AG09319 (cell line): ENCODE measurements at places on chromosomes 2 and 18.

GRCh38 chr18:34483198-34483597 lies 226.9 kb upstream of the DTNA start:
- DNase-seq = no peak

GRCh38 chr2:224948859-224949258 lies 93.4 kb downstream of the DOCK10 start:
- no peak for DNase-seq

- no peak for DNase-seq
These were observed 8.6 kb upstream of the RIF1 start for GRCh38 chr2:151401149-151401548.

DNA sequence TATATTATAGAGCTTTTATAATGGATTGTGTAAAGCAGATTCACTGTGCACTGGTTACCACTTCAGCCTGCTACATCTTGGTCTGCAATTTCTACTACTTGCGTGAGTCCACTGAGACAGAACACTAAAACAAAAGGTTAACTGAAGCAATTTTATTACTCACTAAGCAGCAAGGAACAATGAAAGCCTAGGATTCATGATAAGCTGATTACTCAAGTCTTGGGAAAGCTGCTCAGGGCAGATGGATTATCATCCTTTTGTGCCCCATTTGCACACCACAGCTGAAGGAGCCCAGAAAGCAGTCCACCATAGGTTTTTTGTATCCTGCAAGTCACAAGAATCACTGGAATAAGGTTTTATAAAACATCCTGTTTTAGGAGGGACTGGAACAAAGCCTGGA lies 1215.2 kb upstream of the TMEFF2 start:
- DNase-seq = no peak

- DNase-seq = no peak
These were observed 3.3 kb upstream of the WDR75 start for GRCh38 chr2:189437926-189438325.

DNA sequence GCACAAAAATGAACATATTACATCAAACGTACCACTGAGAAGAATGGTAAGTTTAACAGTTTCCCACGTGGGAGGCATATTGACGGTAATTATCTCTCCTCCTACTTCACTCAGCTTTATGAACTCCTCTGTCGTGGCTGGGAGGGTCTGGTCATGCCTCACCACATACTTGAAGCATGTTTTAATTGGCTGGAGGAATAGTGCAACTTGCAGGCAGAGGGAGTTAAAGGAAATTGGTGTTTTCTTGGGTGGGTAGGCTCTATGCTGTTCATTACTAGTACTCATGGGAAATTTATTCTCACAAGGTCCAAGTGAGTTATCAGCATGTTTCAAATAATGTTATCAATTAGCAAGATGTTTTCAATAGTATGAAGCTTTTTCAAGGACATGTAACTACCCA lies 767.0 kb downstream of the PLCL1 start:
- no peak for DNase-seq

GRCh38 chr2:226902041-226902966 lies 66.5 kb downstream of the RHBDD1 start:
- no peak for DNase-seq

DNA sequence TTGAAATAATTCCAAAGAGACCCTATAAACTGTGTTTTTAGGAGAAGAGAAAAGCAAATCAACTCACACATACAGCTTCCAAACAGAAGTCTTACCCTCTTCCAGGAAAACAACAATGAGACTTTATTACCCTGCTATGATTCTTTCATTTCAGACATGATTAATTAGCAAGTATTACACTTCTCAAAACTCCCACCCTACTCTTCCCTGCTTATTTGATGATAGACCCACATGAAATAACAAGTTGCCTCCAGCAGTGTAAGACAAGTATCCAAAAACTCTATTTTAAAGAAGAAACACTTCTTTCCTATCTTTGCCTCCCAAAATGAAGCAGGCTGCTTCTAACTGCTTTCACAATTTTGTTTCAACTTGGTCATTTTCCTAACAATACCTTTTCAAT lies 4.1 kb downstream of the FIGN start:
- no peak for DNase-seq
